Cortex of kidney (tissue), 1 donor: ENCODE measurements at places on chromosomes 4 and X.

GRCh38 chrX:136258951-136259350 lies 7.8 kb upstream of the MAP7D3 start:
- DNase-seq, result no peak

GRCh38 chrX:111850975-111851374 lies 25.0 kb upstream of the TRPC5OS start:
- no peak for DNase-seq

DNA sequence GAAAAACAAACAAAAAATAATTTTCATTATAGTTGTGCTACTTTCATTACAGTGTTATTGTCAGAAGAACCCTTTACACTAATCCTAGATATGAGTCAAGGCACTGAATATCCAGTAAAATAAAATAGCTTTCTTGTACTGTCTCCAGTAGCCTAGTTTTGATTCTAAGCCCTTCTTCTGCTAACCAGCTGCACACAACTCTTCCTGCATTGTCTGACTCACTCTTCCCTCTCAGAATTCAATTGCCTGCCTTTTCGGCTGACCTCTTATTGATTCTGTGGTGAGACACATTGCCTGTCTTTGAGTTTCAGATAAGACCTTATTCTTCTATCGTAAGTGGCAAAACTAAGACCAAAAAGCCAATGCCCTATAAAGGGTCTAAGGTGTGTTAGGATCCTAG lies 26.7 kb upstream of the PCDH18 start:
- DNase-seq, result no peak

GRCh38 chr4:139557556-139558110 lies 1.6 kb upstream of the SETD7 start:
- DNase-seq, result no peak

DNA sequence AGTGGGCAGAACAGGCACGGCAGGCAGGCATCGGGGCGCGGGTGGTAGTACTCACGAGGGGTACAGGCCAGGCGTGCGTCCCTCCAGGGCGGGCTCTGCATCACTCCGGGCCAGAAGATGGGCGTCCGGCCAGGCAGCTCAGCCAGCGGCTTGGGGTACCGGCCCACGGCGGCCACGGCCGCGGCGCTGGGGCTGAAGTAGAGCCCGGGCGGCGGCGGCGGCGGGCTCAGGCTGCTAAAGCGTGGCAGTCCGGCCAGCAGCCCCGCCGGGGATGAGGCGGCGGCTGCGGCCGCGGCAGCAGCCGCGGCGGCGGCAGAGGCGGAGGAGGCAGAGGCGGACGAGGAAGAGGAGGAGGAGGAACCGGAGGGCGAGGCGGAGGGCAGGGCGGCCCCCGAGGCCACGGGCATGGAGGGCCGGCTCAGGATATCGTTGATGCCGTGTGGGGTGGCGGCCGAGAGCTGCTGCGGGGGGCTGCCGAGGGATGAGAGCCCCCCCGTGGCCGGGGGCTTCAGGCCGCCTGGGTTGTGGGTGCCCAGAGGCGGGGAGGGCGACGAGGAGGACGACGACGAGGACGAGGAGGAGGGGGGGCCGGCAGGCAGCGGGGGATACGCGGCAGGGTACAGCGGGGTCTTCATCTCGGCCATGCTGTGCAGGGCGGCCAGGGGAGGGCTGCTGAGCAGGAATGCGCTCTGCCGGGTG lies 1.4 kb downstream of the NKX6-1 start:
- DNase-seq, result no peak

GRCh38 chr4:10608501-10609219 lies 75.9 kb downstream of the CLNK start:
- no peak for DNase-seq

- no peak for DNase-seq
Observed at GRCh38 chrX:123493857-123494256, 239.0 kb downstream of the THOC2 start.
